ENCODE measurements at places on chromosomes 7 and 10.
A peak's percentile ranks its signal among the peaks of the same experiment; 100 is the strongest.

GRCh38 chr10:99365736-99366135 lies 36.6 kb downstream of the CNNM1 start:
- DNase-seq = no peak

- DNase-seq = no peak
Observed at GRCh38 chr7:31033674-31034300, 18.3 kb upstream of the ADCYAP1R1 start.

- DNase-seq = peak; percentile 72
Observed at GRCh38 chr7:727104-727805, at the start of gene PRKAR1B. Gene PRKAR1B, minus strand, starts transcription at chr7:727281. Its CDS starts 15,776 bp downstream, at chr7:711505.

- no peak for DNase-seq
Observed at GRCh38 chr10:58651040-58651439, 138.4 kb downstream of the BICC1 start.

- DNase-seq = no peak
Observed at GRCh38 chr10:68752711-68753350, 31.8 kb downstream of the CCAR1 start.

DNA sequence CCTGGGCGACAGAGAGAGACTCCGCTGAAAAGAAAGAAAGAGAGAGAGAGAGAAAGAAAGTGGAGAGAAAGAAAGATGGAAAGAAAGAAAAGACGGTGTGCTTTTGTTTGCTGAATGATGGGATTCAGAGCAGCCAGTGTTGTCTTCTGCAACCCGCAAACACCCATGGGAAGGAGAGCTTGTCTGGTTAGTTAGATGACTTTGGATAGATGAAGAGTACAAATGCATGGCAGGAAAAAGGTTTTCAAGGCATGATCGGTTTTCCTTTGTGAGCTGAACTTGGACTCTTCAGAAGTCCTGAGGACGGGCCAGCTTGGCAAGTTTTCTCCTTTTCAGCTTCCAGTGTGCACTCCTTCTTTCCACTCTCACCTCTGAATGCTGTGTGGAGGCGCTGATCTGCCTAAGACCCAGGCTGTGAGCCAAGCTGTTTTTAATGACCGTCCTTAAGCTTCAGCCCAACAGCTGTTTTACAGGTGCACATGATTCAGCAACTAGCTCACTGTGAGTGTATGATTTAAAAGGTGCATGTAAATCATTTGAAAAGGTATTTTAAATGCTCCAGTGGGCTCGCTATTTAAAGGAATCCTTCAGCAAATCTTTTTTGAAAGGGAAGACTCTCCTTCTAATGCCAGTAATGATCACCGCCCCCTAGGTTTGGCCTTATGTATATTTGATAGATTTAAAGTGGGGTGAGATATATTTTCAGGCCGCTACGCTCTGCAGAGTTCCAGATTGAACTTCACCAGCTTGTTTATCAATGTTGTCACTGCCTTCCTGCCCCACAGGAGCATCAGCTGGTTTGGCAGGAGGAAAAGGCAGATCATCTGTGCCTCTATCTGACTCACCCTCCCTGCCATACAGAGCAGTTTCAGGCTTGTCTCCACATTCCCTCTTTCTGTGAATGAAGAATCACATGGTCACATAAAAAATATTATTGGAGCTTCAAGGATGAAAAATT lies 115.0 kb downstream of the PLXDC2 start:
- DNase-seq = peak; percentile 66

GRCh38 chr7:21175714-21176113 lies 252.2 kb upstream of the SP4 start:
- DNase-seq = no peak

Measured in NAMALWA (cell line).